ENCODE measurements at places on chromosomes 1 and 21.

- DNase-seq, result no peak
These were observed 40.4 kb downstream of the TENT5C start for GRCh38 chr1:117646007-117646811.

DNA sequence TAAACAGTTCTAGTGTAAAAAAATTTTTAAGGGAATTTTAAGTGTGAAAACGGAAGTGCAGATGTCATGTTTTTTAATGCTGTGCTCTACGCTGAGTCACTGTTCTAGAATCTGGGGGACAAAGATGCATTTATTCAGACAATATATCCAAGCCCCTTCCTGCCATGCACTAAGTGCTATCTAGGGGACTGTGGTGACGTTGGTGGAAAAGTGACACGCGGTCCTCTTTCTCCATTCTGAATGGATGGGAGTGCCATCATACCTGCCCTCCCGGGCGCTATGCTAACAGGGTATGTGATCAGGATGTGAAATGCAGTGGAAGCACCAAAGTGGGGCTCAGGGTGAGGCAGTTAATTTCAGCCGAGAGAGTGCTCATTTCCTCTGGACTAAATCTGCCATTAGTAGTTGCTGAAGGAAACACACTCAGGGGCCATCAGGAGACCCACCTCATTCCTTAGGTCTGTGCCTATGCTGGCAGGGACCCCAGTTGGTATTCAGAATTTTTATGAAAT is 6.6 kb downstream of the C1orf226 start:
- DNase-seq, result no peak

GRCh38 chr1:63124666-63125191 is 197.6 kb upstream of the FOXD3 start:
- no peak for DNase-seq

DNA sequence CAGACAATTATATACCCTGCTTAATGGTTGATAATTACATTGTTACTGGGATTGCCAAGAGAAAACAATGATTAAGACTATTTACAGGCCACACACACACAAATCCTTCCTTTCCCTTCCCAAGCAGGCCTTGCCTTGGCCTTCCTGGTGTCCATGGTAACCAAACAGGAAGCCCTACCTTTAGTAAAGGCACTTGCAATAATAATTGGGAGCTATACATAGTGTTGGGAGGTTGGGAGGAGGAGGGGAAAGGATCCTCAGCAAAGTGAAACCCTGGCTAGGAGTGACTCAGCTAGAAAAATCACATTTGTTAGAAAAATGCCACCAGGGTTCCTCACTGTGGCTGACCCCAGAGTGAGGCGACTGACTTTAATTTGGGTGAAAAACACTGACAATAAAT is 122.3 kb upstream of the ADAR start:
- no peak for DNase-seq

DNA sequence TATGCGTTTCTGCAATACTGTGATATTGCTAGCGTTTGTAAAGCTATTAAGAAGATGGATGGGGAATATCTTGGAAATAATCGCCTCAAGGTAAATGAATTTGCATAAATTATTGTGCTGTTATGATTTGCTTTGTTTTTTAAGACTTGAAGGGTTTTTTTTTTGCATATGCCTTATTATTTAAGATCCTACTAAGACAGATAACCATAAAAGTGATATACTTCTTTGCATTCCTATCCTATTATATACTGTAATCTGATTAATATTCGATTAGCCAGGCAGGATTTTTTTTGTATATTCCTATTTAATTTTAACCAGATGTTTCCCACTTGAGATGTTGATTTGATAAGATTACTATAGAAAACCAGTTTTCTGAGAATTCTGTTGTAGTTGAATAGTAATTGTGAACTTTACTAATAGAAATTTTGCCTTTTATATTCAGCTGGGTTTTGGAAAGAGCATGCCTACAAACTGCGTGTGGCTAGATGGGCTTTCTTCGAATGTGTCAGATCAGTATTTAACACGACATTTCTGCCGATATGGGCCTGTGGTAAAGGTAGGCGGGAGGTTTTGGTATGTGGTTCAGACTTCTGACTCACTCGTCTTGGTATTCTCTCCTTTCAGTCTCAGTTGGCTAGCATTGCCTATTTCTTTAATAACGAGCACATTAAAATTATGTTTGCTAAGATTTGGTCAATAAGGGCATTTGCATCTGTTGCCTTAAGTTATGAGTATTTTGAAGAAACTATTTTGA is 56.8 kb downstream of the ZBTB17 start:
- DNase-seq, result no peak

- no peak for DNase-seq
These were observed 14.0 kb upstream of the SLC9C2 start for GRCh38 chr1:173616859-173617258.

DNA sequence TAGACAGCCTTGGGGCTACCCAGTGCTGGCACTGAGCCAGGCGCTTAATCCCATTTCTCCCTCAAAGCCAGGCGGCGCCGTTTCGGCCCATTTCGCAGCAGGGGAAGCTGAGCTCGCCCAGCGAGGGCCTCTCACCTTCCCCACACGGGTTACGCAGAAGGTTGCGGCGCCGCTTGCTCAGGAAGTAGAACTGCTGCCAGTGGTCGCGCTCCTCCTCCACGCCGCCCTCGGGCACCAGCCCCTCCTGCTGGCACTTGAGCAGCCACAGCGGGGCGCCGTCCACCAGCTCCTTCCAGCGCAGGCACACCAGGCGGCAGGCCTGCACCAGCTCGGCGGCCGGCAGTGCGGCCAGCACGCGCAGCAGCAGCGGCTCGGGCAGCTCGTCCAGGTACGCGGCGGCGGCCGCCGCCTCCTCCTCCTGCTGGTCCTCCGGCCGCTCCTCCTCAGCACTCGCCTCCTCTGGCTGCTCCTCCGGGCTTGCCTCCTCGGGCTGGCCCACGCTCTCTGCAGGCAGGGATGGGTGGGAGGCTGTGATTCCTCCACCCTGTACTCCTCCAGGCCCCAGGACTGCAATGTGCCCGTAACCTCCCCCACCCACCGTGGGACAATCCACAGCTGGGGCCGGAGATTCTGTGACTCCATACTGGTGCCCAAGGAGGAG is 3.8 kb downstream of the FBXO2 start:
- DNase-seq, result peak; percentile 38

DNA sequence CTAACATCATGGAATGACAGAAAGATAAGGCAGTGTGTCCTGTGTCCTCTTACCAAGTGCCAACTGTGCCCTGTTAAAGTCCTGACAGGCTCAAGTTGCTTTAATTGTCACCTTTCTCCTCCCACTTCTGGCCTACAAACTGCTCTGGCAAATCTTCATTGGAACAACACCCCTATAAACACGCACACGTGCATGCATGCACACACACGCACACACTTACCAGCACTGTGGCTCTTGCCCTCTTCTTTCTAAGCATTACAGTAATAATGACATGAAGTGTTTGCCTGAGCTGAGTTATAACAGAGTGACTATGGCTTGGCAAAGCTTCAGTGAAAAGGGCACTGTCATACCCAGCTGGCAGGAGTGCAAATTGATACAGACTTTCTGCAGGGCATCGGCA is 82.3 kb upstream of the SYT6 start:
- DNase-seq, result no peak

DNA sequence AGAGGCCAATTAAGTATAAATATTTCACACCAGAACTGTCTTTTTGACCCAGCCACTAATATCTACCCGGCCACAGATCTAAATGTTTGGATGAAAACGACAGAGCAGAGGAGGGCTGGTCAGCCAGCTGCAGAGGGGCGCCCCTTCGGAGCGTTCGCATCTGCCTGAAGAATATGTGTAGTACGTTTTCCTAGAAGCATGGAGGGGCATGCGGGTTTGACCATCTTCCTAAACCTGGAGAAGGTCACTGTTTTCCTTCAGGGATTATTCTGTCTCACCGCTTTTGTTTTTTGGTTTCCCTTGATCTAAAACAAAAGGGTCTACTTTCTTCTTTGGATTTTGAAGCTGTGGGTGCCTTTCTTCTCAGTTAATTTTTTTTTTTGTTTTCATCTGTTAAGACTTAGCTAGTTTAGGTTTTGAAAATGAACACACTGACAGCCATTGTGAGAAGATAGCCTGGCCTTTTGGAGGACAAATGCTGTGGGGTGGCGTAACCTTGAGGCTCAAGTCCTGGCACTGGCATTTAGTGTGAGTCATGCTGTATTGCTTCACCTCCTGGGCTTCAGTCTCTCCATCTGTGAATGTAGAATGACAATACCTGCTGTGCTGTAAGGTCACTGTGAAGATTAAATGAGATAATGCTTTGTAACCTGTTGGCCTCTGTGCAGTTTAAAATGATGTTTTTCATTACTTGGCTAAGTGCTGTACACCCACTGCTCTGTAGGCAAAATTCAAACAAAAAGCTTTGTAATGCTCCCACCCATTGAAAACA is 74.1 kb upstream of the IRF2BP2 start:
- DNase-seq, result peak; percentile 19

- DNase-seq, result no peak
These were observed 82.7 kb upstream of the ESRRG start for GRCh38 chr1:216805953-216806352.

DNA sequence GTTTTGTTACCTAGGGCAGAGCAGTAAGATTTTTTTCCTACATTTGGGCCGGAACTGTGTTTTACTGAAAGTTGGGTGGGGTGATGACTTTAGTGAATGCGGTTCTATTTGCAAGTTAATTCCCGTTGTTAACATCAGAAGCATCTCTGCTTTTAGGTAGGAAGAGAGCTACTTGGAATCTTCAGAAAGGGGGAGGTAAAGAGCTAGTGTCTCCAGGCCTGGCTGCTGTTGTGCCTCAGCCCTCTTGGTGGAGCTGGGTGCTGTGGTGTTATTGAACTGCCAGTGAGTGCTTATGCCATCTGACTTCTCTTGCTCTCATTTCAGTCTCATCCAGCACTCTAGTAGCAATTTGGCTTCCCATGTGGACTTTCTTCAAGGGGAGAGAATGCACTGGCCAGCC is 3.4 kb downstream of the KDM4A start:
- DNase-seq, result no peak

- no peak for DNase-seq
These were observed 29.1 kb upstream of the PLA2G4A start for GRCh38 chr1:186799689-186800054.

DNA sequence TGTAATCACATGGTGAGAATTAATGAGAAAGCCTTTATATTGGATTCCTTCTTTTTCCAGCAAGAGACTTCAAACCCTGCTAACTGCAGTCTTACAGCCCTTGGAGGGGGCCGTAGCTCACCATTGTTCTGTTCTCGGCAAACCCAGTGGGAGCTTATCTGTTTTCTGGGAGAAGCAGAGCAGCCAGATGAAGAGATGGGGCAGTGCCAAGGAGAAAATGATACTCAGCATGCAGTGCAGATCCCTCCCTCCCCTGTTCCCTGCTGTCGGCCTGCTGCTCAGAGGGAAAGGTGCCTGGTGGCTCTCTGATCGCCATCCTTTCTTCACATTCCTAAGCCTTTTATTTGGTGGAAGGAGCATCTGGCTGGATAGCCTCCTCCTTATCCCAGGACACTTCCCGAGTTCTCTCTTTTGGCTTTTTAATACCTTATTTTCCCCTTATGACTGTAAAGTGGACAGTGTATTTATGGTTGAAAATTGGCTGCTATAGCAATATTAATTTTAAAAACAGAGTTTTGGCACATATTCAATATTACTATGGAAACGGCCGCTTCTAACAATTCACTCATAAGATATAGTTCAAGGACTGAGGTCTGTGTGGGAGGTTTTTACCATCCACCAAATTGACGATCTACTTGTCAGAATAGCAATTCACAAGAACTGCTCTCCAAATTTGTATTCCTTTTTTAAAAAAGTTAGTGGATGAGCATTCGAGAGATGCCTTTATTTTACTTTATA is 203.4 kb downstream of the CRB1 start:
- DNase-seq, result no peak

Measured in HCT116 (cell line).